Keratinocyte (primary cell): ENCODE measurements at places on chromosomes 7 and 10. TPM values are rescaled to one million over a fixed set of nuclear protein-coding genes. Genes with fewer than 3 reads are reported as not detected.
A peak's percentile ranks its signal among the peaks of the same experiment; 100 is the strongest.

DNA sequence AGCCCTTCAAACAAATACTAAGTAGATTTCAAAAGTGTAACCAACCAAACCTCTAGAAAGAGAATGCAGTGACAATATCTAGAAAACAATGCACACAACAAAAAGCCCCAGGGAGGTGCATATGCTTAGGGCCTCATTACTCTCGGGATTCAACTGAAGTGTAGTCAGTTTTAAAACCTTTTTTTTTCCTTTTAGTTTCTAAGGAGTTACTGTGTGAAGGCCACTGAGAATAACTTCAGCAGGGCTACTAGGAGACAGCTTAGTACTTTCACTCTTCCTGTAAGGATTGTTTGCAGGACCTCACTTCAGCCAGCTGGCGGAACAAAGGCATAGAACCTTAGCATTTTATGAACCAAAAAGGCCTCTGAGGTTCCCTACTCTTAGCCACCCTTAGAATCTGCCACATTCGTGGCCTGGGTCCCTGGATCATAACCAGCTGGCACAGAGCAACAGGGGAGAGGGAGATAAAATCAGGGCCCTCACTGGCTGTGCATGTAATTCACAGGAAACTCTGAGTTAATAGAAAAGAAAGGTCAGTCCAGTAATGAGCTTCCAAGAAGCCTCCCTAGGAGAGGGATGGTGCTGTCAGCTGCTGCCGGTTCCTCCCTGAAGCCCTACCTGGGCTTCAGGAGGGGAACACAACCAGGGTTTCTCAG, 3.6 kb downstream of the VOPP1 start:
- H3K27ac ChIP-seq, result no peak overlapping the region
- H3K4me3 ChIP-seq, result no peak overlapping the region
- H3K36me3 ChIP-seq, result no peaks in the 10 kb centered on the region
- DNase-seq, result no peak
- H3K4me1 ChIP-seq, result peaks cover 38% of the 10 kb centered on the region

- H3K4me1 ChIP-seq, result no peaks in the 10 kb centered on the region
- no peak for DNase-seq
- H3K27me3 ChIP-seq, result peaks cover 8% of the 10 kb centered on the region
- no peaks in the 10 kb centered on the region for H3K36me3 ChIP-seq
- H3K4me3 ChIP-seq, result no peak overlapping the region
Observed at GRCh38 chr7:130154501-130155317, 50.5 kb downstream of the TMEM209 start.

- no peak for DNase-seq
- no peaks in the 10 kb centered on the region for H3K36me3 ChIP-seq
- H3K4me3 ChIP-seq, result no peak overlapping the region
- no peak overlapping the region for H3K27ac ChIP-seq
Observed at GRCh38 chr7:132354527-132354926, 221.7 kb downstream of the PLXNA4 start.

DNA sequence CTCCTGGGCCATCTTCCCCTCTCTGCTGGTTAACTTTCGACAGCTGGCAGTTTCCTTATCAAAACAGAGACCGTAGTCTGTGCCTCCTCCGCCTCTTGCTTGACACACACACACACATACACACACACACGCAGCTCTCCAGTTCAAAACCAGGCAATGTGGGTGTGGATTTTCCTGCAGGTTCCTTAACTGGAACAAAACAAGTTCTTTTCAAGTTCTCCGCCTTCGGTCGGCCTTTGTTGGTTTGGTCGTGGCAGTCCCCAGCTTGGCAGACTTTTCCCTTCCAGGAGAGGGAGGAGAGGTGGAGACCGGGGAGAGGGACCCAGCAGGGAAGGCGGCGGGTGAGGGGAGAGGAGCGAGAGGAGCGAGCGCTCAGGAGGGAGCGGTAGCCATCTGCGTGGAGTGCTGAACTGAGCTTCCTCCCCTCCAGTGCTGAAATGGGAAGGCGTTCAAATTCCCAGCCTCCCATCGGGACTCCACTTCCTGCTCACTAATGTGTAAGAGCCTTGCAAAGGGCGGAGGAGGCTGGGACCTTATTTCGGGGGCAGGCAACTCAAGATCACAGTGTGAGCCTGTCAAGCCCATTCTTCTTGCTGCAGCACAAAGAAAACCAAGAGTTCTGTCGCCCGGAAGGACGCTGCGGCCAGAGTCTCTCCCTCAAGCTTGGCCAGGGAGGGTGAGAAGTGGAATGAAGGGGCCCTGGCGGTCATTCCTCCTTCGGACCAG, 120.6 kb downstream of the PRPF18 start:
- no peaks in the 10 kb centered on the region for H3K36me3 ChIP-seq
- peaks cover 59% of the 10 kb centered on the region for H3K4me1 ChIP-seq
- peak overlapping the region; percentile 48 for H3K4me3 ChIP-seq
- DNase-seq, result no peak
- no peaks in the 10 kb centered on the region for H3K27me3 ChIP-seq
- H3K27ac ChIP-seq, result peak overlapping the region; percentile 66

- no peak for DNase-seq
- no peak overlapping the region for H3K27ac ChIP-seq
- no peaks in the 10 kb centered on the region for H3K36me3 ChIP-seq
- H3K27me3 ChIP-seq, result no peaks in the 10 kb centered on the region
- no peak overlapping the region for H3K4me3 ChIP-seq
Observed at GRCh38 chr7:30513762-30514161, 9.1 kb upstream of the GGCT start.

DNA sequence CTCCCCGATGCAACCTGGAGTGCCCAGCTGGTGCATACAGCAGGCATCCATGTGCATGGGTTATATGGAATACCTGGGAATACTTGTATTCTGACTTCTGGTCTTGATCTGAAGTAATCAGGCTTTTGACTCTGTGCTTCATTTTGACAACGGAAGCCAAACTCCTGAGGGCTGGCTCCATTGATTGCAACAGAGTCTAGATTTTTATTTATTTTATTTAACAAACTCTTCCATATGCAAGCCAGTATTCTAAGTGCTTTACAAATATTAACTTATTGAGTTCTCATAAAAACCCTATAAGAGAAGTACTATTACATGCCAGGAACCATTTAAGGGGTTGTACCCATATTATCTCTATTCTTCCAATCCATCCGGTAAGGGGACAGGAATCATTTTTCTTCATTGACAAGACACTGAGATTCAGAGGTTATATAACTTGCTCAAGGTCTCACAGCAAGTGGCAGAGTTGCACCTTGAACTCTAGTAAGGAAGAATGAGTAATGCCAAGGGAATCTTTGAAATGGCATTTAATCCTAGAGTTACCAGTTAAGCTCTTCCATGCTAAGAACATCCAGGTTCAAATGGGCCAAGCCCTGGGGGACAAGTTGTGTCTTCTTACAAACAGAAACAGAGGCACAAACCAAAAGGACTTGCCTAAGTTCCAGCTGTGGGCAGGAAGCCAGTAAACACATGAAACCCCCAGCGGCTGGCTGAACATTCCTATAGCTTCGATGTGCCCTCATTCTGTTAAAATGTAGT, 241.0 kb downstream of the WDR11 start:
- DNase-seq, result no peak
- no peak overlapping the region for H3K27ac ChIP-seq
- no peaks in the 10 kb centered on the region for H3K27me3 ChIP-seq

FFAR4 gene
- not detected in 3 replicates for polyA plus RNA-seq

AGAP4 gene
- 9.1 to 18.2 TPM (median 13.3 TPM) in 3 replicates for polyA plus RNA-seq

NEURL1 gene
- polyA plus RNA-seq, result 0.02 to 0.12 TPM (median 0.03 TPM) in 3 replicates
